Neuronal stem cell (in vitro differentiated cells): ENCODE measurements at places on chromosomes 3 and 15.

DNA sequence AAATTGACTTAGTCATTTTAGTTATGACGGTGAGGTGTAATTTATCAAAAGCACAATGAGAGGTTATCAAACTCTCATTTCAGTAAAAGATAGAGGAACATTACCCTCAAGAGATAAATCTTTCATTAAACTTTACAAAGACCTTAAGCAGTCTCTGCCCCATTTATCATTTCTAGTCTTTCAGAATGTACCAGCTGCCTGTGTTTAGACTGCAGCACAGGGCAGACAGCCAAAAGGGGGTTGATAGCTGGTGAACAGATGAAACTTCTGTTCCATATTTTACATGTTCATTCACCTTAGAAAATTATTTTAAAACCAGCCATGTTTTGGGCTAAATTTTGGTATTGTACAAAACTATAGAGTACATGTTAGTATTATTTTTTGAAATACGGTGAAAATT lies 514.6 kb upstream of the CNTN3 start:
- DNase-seq = no peak

DNA sequence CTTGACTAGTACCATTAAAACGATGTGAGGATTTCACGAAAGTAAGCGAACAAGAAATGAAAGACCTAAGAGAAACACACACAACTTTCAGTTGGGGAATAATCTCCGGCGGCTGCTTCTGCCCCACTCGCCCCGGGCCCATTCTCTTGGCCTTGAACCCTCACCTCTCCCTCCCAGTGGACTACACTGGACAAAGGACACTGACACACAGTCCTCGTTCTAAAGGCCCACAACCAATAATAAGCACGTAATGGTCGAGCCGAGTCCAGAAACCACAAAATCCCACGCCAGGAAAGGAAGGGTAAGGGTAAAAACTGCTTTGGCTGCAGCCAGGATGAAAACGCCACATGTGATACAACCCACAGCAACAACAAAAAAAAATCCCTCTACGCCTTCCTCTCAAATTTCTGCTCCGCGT lies 469 bp downstream of the ZNF770 start:
- no peak for DNase-seq

- no peak for DNase-seq
Observed at GRCh38 chr3:31752305-31753049, 219.8 kb downstream of the STT3B start.

DNA sequence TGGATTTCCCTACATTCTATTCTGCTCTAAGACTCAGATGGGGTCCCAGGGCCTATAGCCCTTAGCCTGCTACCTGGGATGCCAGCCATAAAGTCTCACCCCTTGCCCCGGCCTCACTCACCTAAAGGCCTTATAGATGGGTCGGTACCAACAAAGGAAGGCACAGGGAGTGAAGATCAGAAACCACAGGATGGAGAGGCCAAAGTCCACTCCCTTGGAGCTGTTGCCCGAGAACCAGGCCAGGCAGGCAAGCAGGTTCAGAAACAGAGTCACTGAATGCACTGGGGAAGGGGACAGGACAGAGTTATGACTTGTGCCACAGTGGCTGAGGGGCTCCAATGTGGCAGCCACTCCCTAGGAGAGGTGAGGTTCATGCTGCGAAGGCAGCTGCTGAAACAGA lies 7.4 kb upstream of the ULK3 start:
- DNase-seq = no peak

GRCh38 chr3:154421083-154421482 lies 8.9 kb downstream of the GPR149 start:
- peak; percentile 33 for DNase-seq

DNA sequence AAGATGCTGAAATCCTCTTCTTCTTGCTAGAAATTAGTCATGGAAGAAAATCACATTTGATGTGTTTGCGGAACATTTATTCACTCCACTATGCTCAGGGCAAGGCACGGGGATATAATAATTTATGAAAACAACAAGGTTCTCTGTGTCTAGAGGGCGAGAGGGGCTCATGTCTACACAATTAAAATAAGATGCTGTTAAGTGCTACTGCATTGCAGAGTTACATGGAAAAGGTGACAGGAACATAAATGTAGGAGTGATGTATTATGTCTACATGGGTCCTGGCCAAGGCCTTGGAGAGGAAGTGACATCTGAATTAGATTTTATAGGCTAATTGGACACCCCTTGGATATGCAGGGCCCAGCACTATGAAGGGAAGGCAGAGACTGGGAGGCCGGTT lies 96.1 kb downstream of the SV2B start:
- DNase-seq = no peak

DNA sequence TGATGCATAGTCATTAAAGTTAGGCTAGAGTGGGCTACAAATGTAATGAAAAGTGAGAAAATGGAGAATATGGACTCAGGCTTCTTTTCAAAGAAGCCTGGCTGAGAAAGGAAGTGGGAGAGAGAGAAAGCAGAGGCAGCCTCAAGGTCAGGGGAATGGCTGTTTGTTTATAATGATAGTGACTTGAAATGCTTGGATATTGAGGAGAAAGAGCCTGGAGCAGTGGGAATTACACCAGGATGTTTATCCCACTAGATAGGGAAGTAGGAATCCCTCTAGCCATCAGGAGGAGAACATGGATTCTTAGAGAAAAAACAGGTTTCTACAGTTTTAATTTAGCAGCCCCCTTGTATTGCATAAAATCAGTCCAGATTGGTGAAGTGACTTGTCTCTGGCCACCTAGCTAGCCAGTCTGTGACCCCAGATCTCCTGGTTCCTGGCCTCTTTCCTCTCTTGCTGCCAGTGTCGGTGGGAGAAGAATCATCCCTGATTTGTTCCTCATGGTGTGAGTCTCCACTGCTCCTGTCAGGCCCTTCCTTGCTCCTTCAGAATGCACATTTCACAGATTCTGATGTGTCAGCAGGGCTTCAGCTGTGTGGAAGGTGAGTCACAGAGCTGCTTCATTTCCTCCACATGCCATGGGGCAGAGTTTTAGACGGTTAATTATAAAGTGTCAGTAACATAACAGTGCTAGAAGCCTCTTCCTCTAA lies 32.9 kb downstream of the SEMA6D start:
- DNase-seq = no peak

DNA sequence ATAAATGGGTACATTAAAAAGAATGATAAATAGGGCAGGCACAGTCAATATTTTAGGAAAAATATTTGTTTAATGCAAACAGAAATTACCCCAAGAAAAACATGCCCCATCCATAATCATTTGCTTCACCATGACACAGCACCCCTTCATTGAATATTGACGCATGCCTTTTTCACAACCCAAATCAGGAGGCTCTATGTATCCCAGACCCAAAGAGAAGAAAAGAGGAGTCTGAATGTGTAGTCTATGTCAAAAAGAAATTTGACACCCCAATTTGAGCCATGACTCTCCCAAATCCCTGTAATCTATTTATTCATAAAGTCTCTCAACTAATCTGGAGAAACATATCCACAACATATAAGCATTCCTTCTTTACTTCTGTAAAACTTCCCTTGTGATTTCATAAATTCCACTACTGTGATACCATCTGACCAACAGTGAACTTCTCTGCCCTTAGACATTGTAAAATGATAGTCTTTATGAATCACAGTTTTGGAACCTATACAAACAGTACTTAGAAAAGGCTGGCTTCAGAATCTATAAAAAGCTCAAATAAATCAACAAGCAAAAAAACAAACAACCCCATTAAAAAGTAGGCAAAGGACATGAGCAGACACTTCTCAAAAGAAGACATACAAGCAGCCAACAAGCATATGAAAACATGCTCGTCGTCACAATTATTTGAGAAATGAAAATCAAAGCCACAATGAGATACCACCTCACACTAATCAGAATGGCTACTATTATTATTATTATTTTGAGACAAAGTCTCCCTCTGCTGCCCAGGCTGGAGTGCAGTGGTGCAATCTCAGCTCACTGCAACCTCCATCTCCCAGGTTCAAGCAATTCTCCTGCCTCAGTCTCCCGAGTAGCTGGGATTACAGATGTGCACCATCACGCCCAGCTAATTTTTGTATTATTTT lies 53.4 kb upstream of the XRN1 start:
- no peak for DNase-seq

DNA sequence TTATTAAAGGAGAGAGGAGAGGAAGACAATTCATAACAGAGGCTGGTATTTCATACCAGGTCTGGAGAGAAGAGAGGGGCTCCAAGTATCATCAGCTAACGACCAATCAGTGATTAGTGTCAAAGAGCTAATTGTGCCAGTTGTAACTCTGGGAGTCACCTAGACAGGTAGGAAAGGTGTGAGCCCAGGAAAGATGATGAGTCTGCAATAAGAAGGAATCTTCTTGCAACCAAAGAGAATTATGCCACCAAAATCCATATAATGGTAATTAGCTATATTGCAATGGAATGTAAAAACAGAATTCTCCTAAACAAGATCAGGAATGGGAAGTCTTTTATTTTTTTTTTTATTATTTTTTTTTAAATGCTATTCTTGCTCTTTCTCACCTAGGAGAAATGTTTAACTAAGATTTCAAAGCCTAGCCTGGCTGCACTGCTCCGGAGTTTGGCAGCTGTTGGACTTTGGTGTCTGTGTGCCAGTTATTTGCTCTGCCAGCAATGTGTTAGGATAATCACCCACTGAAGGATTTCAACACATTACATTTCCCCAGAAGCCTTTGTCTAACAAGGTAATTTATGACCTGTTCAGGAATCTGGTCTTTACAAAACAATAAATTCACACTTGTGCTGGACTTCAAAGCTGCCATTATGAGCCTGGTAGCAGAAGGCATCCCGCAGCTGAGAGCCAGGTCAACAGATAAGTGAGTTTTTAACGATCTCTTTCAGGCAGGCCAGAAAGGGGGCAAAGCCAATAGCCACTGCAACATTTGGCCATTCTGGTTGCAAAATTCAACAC lies 89.4 kb downstream of the FOXB1 start:
- DNase-seq = no peak

DNA sequence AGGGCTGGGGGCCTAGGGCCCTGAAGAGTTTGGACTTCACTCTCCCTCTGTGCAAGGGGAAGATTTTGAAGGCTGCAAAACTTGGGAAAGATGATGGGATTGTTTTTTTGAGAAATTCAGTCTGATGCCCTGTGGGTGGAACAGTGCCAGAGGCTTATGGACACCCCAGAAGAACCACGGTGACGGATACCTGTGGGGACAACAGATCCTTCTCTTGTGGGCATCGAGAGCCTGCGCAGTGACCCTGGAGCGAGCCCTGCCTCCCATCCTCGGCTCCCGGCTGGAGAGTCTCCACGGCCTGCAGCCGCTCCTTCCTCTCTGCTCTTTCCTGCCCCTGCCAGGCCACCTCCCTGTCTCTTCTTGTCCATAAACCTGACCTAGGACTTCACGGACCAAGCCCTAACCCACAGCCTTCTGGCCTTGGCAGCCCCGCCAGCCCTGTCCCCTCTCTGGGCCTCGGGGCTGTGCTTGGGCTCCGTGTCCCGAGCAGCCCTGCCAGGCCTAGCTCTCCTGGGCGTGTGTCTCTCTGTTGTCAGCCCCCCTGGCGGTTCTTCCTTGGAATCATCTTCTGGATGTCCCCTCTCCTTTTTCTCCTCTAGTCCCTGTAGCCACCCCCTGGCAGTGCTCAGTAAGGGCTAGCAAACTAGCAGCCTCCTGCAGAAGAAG lies 98.4 kb downstream of the VGLL4 start:
- DNase-seq = no peak

GRCh38 chr3:71492974-71493771 lies 90.4 kb downstream of the FOXP1 start:
- DNase-seq = no peak

DNA sequence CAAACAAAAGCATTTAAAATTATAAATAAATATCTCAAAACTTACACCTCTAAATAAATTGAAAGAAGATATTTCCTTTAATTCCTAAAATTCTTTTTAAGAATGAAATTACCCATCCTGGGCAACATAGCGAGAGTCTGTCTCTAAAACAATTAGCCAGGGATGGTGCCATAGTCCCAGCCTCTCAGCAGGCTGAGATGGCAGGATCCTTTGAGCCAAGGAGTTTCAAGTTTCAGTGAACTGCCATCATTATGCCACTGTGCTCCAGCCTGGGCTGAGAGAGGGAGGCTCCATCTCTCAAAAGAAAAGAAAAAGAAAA lies 25.4 kb downstream of the AADAC start:
- no peak for DNase-seq

DNA sequence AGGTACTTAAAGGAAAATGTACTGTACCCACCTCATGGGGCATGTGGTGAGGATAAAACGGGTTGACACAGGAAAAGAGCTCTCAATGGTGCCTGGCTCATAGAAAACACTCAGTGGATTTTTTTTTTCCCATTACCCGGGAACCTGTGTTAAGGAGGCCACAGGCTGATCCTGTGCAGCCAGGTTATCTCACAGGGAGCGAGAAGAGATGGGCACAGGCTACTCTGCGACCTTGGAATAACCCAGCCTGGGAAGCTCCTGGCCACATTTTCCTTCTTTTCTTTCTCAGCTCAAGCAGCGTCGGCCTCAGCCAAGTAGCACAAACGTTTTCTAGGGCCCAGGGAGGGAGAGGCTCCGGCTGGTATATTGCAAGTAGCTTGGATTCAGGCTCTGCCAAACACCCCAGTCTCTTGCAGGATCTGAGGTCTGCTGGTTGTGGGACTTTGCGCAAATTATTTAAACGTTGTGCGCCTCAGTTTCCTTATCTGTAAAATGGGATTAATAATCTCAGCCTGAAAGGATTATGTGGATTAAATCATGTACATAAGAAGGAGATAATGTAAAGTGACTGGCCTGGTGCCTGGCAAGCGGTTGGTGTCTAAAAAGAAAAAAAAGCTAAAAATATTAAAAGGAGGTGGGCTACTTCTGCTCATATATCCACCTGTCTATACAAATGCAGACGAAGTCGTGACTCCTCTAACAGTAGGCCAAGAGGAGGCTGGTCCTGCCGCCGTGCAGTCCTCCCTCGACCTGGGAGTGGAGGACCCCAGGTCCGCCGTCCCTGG lies 2.2 kb downstream of the FURIN start:
- no peak for DNase-seq
